ENCODE measurements at places on chromosomes 1 and 21.
A peak's percentile ranks its signal among the peaks of the same experiment; 100 is the strongest.

DNA sequence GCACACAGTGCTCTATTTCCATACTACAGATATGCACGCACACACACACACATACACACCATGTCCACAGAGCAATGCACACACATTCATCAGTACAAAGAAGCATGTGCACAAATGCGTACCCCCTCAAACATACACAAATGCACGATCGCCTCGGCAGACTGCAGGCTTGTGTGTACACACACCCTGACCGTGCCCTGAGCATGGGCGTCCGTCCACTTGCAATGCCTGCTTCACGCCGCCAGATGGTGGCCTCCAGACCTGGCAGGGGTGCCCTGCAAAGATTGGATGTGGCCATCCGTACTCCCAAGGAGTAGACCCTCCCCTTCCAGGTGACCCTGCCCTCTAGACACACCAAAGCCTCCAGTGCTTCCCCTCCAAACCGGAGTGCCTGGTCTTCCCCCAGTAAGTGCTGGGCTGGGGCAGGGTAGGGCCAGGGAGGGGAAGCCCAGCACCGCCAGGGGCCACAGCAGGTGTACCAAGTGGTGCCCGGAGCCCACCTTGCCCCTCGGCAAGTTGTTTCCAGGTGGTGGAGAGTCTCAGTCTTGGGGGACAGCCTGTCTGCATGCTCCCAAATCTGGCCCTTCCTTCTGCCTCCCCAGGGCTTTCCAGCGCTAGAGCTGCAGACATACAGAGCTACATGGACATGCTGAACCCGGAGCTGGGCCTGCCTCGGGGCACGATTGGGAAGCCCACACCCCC, 20.6 kb downstream of the ESPN start:
- DNase-seq = peak; percentile 63

GRCh38 chr1:12597792-12598191, 20.2 kb downstream of the DHRS3 start:
- DNase-seq = no peak

DNA sequence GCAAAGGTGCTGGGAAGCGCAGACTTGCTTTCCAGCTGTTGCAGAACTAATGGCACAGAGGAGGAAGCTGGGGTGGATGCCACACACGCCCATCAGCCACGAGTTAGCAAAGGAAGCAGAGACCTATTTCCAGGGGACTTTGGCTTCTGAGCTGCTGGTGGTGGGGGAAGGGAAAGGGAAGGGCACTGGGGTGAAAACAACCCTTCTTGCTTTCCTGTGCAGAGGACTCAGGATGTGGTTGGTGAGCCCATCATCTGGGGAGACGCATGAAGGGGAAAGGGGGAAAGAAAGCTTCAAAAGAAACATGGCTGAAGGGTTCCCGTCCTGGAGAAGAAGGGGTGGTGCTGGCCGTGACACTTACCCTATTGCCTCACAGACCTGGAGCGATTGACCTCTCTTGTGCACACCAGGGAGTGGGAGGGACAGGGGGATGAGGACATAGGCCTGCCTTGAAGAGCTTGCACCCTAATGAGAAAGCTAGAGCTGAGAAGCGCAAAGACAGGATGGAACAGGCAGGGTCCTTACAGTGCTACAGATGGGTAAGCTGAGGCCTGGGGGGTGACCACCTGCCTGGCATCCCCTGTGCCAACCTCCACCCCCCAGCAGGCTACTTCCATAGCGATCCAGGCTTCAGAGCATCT, 140.8 kb upstream of the RAB4A start:
- no peak for DNase-seq

DNA sequence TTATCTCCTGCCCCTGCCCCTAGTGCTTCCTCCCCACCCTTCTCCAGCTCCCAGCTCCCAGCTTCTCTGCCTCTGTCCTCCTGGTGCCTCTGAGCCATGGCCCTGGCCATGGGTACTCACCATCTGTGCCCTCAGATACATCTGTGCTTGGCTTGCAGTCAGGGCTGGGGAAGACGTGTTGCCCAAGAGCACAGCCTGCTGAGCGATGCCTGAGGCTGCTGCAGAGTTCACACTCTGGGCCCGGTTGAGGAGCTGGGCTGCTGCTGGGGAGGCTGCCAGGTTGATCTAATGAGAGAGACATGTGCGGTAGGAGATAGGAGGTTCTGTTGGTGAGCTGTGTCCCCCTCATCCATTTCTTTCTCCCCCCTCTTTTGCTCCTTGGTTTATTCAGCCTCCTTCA, 49.4 kb upstream of the A3GALT2 start:
- DNase-seq = no peak

- no peak for DNase-seq
Measured at GRCh38 chr21:45347712-45348499, 57.1 kb upstream of the COL18A1 start.

DNA sequence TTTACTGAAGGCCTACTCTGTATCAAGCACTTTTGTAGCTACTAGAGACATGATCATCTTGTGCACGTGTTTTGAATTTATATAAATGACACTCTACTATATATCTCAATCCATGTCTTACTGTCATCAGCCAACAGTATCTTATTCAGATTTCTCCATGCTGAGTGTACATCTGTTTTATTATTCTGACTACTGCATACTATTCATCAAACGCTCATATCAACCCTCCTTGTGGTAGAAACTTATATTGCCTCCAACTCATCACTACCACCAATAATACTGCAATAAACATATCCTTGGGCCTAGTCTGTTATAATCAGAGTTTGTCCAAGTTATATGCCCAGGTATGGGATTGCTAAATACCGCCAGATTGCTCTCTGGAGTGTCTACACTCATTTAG, 81.6 kb upstream of the IRF2BP2 start:
- peak; percentile 18 for DNase-seq

DNA sequence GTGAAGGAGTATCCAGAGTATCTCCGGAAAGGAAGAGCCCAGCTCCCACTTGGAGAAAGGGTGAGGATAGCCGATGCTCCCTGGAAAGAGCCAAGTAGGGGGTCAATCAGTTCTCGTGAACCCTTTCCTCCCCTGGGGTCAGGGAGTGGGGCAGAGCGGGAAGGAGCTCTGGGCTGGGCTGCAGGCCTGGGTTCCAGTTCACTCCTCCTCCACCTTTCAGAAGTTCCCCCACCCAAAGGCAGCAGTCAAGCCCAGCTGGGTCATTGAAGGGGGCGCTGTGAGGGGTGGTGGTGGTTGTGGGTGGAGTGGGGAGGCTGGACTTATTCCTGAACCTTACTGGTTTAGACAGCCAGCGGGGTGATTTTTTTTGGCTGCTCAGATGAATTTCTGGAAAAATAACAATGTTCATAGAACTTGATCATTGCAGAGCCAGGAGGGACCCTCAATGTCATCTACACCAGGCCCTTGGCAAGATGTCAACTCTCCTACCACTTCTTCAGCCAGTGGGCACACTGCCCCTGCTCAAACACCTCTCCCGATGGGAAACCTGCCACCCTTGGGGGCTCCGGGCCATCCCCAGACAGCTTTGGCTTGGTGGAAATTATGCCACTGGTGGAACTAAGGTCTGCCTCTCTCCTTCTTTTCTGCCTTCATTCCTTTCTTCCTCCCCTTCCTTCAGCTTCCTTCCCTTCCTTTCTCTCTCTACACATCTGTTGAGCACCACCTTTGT, 235.8 kb downstream of the TRABD2B start:
- DNase-seq = no peak
